ENCODE measurements at places on chromosomes 13 and 19. TPM values are rescaled to one million over a fixed set of nuclear protein-coding genes. Genes with fewer than 3 reads are reported as not detected.

DNA sequence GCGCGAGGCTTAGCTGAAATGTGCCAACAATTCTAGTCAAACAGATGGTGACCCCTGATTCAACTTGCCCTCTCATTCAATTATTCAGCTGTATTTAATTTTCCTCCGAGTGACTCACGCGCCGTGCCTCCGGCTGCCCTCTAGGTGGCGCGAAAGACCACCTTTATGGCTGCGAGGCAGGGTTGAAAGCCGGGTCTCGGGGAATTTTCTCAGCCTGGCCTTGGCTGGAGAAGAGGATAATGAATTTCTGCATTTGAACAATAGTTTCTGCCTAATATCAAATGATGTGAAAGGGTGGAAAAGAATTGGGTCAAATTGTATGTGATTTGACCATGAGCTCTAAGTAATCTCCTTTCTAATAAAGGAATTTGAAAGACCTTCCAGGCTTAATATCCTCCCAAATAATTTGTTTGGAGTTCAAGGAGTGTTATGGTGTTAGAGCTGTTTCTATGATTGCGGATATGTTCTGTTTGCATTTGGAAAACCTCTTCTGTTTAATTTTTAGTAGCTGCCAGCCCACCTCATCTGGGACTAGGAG, 310.9 kb downstream of the ZNF536 start:
- DNase-seq, result peak; percentile 85

- no peak for DNase-seq
Measured at GRCh38 chr19:16155128-16155527, 11.6 kb downstream of the HSH2D start.

DNA sequence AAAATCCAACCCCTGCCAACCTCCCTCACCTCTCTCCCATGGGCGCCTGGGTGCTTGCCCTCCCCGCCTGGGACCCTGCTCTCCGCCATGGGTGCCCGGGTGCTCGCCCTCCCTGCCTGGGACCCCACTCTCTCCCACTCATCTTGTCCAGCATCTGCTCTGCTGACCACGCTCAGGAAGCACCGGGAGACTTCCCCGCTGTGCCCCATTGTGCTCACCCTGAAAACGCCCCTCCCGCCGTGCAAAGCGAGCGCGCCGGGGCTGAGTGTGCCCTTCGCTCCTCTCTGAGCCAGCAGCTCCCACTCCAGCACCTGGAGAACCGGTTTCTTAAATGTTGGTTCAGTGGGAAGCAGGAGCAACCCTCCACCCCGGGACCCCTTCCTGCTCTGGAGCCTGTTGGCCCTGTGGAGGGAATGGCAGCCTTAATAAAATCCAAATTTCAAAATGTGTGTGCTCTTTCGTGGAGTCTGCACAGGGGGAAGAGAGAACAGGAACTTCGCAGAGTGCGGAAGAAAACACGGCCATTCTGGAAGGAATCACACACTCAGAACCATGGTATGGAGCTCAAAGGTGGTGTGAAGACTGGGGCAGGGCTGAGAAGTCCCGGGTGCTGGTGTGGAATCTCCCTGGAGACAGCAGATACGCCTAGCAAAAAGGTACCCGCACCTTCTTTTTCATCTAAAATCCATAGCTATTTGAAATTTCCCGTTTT, 23.1 kb upstream of the CDC16 start:
- DNase-seq, result no peak

DNA sequence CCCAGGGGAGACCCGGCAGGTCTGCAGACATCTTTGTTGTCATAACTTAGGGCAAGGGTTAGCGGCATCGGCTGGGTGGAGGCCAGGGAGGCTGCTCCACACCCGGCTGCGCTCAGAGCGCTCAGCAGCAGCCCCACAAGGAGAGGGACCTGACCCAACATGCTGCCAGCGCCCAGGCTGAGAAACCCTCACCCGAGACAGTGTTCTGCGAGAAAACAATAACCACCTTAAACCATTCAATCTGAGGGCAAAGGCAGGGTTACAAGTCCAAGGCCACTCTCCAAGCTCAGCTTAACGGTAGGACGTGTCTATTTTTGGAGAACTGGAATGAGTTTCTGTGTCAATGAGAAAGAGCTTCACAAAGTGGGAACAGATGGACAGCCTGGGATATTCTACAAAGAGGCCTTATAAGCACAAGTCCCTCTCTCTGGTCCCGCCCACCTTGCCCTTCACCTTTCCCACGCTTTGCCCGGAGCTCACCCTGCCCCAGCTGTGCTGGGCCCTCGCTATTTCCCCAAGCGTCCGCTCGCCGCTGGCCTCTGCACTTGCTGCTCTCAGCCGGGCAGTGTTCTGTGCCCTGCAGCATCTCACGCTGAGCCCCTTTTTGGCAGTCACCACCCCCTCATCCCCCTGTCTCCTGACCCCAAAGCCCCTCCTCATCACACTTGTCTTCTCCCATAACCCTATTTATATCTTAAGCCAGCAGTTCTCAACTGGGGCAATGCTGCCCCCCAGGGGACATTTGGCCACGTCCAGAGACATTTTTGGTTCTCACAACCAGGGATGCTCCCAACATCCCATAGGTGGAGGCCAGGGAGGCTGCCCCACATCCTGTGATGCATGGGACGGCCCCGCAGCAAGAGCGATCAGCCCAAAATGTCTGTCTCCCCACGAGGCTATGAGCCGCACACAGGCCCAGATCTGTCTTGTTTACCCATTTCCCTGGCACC, 17.6 kb downstream of the PPP1R12C start:
- DNase-seq, result no peak

DNA sequence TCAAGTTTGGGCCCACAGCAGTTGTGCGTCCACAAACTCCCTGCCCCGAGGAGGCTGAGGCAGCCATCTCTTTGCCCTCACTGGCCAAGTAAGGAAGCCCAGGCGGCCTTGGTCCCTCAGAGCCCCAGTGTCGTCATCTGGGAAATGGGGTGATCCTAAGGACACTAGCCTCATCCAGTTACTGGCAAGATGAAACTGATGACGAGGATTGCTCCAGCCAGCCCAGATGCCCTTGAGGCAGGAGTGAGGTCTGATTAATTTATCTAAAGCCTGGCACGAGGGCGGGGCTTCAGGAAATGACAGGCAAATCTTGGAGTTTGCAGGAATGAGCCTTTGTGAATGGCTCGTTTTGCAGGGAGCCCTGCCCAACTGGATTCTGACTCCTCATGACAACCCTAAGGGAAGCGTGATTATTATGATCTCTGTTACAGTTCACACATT, 5.6 kb downstream of the LIPE start:
- peak; percentile 62 for DNase-seq

GRCh38 chr19:7522923-7523667, 671 bp downstream of the MCOLN1 start:
- peak; percentile 80 for DNase-seq

DNA sequence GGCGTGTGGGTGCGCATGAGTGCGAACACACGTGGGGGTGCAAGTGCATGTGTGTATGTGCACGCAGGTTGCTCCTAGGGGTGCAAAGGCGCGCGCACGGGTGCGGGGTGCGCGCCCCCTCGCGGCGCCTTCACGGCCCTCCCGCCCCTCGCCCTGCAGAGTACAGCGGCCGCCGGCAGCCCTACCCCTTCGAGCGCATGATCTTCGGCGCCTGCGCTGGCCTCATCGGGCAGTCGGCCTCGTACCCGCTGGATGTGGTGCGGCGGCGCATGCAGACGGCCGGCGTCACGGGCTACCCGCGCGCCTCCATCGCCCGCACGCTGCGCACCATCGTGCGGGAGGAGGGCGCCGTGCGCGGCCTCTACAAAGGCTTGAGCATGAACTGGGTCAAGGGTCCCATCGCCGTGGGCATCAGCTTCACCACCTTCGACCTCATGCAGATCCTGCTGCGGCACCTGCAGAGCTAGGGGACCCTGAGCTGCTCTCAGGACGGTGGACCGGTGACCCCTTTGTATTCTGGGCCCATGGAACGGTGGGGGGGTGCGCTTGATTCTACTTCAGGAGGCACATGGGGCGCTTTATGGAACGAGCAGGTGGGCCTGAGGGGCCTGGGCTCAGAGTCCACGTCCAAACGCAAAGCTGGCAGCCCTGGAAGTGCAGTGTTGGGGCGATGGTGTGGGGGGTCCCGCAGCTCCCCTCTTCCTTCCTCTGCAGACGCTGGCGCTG, 27.7 kb downstream of the TMEM161A start:
- DNase-seq, result no peak

GRCh38 chr19:16157601-16158000, 14.1 kb downstream of the HSH2D start:
- DNase-seq, result no peak

- no peak for DNase-seq
Measured at GRCh38 chr19:35110974-35111373, 4.6 kb upstream of the FXYD3 start.

DNA sequence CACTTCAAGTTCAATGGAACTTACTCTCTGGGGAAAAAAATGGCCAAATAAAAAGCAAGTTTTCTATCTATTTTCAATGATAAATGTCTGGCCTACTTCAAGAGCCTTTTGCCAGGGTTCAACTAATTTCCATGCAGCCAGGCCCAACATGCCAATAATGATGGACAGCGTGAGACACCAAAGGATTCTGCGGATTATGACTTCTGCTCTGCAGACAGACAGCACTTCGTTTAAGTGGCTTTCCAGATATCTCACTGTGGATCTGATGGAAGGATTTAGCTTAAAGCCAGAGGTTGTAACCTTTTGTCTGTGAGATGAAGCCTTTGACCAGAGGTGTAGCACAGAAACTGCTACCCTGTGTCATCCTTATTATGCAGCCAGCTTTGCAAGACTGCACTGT, 614.2 kb downstream of the DCT start:
- no peak for DNase-seq

DNA sequence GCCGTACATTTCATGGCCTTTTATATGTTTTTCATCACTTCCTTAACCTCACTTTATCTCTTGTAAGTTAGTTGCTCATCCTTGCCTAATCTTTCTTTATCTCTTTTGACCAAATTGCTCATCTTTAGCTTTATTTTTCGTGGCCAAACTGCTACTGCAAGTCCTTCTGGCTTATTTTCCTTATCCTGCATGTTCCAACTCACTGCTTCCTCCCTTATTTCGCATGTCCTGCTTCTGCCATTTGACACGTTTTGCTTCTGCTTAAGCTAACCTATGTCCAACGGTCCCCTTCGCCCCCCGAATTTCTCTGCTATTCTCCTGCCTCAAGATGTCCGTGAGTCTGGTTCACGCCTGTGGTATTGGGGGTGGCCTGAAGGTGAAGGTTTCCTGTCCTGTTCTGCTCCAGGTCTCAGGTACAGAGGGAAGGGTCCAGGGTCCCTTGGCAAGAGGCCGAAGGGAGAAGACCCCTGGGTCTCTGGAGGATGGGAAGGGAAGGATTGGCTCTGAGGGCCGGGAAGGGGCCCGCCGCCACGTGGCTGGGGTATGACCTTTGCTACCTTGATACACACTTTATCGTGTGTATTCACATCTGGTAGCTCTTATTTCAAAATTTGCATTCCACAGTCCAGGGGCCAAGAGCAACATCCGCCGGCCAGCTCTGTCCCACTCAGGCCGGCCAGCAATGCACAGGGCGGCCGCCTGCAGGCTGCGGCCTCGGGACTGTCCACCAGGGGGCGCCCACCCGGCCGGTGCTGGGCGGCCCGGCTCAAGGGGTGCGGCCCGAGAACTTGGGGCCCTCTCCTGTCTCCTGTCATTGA, 2.9 kb upstream of the C19orf85 start:
- peak; percentile 84 for DNase-seq

GRCh38 chr19:55956431-55956830, 8.8 kb downstream of the NLRP8 start:
- no peak for DNase-seq

GRCh38 chr13:59865398-59865797, 298.3 kb downstream of the DIAPH3 start:
- no peak for DNase-seq

DNA sequence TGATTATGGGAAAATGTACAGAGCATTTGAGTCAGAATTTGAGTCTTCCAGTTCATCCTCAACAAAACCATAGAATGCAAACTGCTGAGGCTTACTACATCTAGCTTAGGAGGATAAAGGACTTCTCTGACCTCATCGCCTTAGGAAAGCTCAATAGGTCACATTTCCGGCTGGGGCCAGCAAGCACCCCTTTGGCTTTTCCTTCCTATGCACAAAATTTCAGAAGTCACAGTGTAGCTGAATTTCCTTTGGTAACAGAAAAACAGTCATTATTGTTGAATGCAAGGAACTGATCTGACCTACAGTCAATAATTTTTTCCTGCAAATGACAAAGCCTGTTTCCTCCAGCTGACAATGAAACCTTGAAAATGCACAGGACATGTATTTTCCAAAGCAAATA, 32.8 kb upstream of the LRCH1 start:
- no peak for DNase-seq

DNA sequence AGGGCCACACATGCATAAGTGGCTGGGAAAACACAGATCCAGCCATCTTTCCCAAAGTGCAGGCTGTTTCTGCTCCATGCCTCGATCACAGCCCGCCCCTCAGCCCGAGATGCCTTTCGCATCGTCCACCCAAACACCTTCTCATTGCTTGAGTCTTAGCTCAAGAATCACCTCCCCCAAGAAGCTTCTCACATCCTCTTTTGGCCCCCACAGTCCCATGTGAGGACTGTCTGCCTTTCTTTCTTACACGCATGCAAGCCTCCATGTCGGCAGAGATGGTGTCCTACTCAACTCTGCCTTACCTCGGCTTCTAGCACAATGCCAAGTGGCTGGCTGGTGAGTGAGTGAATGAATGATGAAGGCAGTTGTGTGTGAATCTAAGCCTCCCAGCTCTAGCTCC, 18.1 kb upstream of the GSX1 start:
- no peak for DNase-seq

- no peak for DNase-seq
Measured at GRCh38 chr13:77415253-77416071, 88.6 kb upstream of the MYCBP2 start.

DNA sequence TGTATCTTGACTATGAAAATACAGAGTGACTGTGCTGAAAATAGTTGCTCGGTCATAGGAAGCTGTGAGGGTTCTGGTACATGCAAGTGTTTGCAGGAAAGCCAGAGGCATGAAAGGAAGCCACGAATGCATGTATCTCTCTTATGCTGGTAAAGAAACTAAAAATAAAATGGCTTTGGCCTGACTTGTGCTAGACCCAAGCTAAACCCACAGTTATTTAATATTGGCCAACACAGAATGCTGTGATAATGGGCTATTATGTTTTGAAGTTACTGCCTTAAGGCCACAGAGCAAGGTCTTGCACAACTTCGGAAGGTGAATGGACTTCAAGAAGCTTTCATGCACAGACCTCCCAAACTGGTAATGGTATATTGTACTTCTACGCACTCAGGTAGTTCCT, 518.2 kb upstream of the HTR2A start:
- DNase-seq, result no peak

GRCh38 chr19:38003438-38004185, 96.6 kb downstream of the SIPA1L3 start:
- DNase-seq, result peak; percentile 85

ZNF878 gene
- total RNA-seq, result 0.49 TPM

SULT2A1 gene
- total RNA-seq, result not detected

C1QTNF9 gene
- not detected for total RNA-seq

NECTIN2 gene
- total RNA-seq, result 17.5 TPM

GJB2 gene
- total RNA-seq, result 0.49 TPM

ITPKC gene
- total RNA-seq, result 17.7 TPM

KLF1 gene
- not detected for total RNA-seq

C13orf42 gene
- not detected for total RNA-seq

CEACAM7 gene
- not detected for total RNA-seq

SRRM5 gene
- total RNA-seq, result not detected

RNF113B gene
- not detected for total RNA-seq

ZNF100 gene
- total RNA-seq, result 8.4 TPM

C19orf18 gene
- 0.66 TPM for total RNA-seq

TGFBR3L gene
- total RNA-seq, result not detected
